ENCODE measurements at places on chromosomes 12 and 14. TPM values are rescaled to one million over a fixed set of nuclear protein-coding genes. Genes with fewer than 3 reads are reported as not detected.

- DNase-seq = no peak
These were observed 267.3 kb upstream of the PDE3A start for GRCh38 chr12:20101046-20101445.

DNA sequence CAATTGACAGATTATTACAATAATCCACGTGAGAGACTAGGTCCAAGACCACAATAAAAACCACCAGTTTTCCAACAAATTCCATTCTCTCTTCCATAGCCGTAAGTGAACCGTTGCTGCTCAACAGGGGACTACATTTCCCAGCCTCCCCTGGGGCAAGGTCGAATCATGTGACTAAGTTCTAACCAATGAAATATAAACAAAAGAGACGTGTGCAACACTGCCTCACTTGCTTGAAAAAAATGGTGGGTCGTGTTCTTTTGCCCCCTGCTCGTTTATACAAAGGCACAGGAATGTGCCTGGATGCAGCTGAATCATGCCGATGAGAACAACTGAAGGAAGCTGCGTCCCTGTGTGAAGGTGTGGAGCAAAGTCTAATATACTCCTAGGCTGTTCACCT lies 51.1 kb downstream of the HSPB8 start:
- no peak for DNase-seq

DNA sequence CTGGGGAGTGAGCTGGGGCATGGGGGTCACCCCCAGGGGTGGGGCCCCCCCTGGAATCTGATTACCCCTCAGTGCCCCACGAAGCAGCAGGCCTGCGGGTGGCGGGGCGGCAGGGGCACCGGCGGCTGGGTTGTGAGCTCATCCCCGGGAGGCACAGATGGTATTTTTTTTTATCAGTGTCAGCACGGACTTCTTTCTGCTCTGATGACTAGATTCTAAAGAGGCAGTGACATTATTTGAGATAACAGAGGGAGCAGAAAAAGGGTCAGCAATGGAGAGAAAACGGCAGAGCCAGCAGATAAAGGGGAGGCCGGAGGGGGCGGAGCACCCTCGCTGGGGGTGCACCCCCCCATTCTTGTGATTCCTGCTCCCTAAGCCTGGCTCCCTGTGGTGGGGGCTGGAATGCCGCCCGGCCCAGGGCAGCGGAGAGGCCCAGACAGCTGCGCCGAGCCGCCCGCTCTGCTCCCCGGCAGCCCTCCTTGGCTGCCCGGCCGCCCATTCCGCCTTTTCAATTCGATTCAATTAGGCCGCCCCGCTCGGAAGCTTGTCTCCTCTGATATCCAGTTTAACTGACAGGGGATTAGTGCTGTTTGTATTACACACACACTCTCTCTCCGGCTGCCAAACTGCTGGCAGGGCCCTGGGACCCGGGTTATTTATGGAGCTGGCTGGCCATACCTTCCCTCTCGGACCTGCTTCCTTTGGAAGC lies 32.9 kb downstream of the MVK start:
- DNase-seq = no peak

GRCh38 chr12:90062799-90063198 lies 354.2 kb upstream of the ATP2B1 start:
- DNase-seq = no peak

GRCh38 chr12:53200107-53200457 lies 7.0 kb downstream of the ITGB7 start:
- no peak for DNase-seq

GRCh38 chr12:69744109-69744508 lies 5.4 kb downstream of the RAB3IP start:
- no peak for DNase-seq

DNA sequence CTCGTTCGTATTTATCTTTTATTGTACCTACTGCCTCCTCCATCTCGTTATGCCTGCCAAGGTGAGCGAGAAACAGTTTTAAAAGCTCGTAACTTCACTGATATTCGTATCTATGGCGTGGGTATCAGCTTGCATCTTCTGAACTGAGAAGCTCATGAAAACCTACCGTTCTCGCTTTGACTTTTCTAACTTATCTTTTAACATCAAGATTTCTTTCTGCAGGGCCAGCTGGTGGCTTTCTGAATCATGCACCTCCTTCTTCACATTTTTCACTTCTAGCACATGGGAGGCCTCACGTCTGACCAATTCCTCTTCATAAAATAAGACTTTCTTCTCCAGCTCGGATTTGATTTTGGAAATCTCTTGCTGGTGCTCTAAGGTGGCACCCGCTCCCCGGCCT lies 45.8 kb downstream of the AMN start:
- DNase-seq = no peak

- DNase-seq = no peak
These were observed 23.1 kb upstream of the COL2A1 start for GRCh38 chr12:48027183-48028002.

Gene RERGL
- total RNA-seq = 2.1 TPM

Gene MUCL1
- total RNA-seq = not detected

Gene TMEM121
- 3.4 TPM for total RNA-seq

Gene POTEG
- total RNA-seq = not detected

Gene TOX4
- total RNA-seq = 86.5 TPM

Gene MEG3
- 34.8 TPM for total RNA-seq

Gene SMOC1
- 1.2 TPM for total RNA-seq
